ENCODE measurements at places on chromosomes 7 and 10.

DNA sequence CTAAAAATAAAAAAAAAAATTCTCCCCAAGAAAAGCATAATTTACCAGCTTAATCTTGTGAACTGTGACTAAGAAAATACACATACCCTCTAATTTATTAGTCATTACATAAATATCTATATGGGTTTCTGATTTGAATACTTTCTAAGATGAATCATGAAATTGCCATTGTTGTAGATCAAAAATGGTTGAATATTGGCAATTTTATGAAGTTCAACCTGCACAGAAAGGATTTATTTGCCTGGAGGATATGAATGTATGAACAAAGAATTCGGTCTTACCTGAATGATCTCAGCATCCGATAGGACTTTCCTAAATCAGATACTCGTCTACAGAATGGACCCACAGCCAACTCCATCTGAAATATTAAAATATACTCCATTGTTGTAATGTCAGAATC is 61.5 kb downstream of the HBP1 start:
- peaks cover 3% of the 10 kb centered on the region for H3K4me1 ChIP-seq
- no peak overlapping the region for H3K4me3 ChIP-seq
- no peaks in the 10 kb centered on the region for H3K27me3 ChIP-seq
- H3K27ac ChIP-seq: no peak overlapping the region
- DNase-seq: no peak

DNA sequence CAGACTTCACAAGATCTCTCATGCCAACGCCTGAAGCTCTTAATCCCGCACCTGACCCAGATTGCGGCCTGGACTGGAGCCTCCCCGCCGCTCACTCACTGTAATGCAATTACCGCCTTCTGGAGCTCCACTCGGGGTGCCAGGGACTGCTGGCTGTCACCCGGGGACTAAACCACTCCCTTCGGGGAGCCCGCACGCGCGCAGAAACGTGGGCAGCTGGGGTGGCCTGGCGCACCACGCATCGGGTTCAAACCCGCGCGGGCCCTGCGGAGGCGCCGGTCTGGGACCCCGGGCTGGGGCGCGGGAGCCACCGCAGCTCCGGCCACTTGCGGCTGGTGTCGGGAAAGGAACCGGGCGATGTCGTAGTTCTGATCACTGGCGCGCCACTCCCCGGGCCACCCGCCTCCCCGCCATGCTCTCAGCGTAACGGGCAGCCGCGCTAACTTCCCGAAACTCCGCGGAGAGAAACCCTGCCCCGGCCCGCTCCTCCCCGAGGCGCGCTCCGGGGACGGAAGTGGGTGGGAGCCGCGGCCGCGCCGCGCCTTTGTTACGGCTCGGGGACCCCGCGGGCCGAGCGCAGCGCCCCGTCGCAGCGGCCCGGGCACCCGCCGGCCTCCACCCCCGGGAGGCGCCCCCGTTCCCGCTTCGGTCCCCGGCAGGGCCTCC is 100.3 kb upstream of the SVIL start:
- DNase-seq: peak; percentile 54
- no peaks in the 10 kb centered on the region for H3K36me3 ChIP-seq
- H3K4me1 ChIP-seq: peaks cover 11% of the 10 kb centered on the region
- no peaks in the 10 kb centered on the region for H3K27me3 ChIP-seq

DNA sequence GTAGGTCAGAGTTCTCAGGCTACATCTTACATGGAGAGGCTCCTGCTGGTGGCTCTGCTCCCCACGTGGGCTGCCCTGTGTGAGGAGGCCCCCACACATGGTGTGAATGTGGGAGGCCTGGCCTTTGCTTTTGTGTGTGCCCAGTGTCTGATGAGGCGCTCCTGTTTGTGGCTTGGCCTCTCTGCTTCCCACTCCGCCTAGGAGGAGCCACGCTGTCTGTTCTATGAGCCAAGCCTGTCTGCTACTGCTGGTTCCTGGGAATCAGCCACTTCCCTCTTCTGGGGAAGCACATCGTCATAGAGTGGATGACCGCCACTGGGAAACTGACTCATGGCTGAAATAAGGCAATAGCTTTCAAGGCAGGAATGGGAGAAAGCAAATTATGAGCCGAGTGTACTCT is 87.1 kb downstream of the CYP26A1 start:
- DNase-seq: peak; percentile 61
- no peaks in the 10 kb centered on the region for H3K27me3 ChIP-seq
- H3K4me1 ChIP-seq: no peaks in the 10 kb centered on the region
- no peak overlapping the region for H3K27ac ChIP-seq

DNA sequence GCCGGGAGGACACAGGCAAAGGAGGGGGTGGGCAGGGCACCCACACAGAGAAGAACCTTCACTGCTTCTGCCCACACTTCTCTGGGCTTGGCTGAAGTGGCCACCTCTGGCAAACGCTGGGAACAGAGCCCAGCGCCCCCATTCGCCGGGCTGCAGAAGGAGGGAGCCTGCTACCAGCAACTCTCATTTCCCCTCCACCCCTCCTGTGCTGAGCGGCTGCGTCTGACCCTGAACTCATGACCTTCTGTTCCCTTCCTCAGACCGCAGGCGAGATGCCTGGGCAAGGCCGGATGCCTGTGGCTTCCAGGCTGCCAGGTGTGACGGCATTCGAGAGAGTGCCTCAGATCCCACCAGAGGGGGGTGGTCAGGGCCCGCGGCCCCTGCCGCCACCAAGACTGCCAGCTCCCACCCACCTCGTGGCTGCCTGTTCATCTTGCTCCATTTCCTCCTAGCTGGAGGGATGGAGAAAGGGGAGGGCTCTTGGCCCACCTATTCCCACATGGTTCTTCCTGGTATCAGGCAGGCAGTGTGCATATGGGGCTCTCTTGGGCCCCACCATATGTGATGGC is 19.8 kb downstream of the DNAJB12 start:
- H3K4me3 ChIP-seq: no peak overlapping the region
- no peaks in the 10 kb centered on the region for H3K27me3 ChIP-seq
- H3K27ac ChIP-seq: peak overlapping the region; percentile 97
- peak; percentile 98 for DNase-seq
- H3K4me1 ChIP-seq: peaks cover 56% of the 10 kb centered on the region

DNA sequence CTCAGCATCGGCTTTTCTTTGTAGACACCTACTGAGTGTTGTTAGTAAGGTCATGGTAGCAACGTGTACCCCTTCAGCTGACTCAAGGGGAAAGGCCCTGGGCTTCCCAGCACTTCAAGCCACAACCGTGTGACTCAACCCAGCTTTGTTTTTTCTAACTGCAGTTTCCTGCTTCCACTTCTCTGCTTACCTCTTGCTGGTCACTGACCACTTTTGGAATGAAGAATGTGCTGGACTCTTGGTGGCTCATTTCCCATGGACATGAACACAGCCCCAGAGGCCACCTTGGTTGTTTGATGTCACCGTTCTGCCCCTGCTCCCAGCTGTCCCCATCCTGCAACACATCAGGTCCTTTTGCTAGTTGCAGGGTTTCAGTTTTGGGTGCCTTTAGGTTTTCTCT is 69.5 kb upstream of the ZNF438 start:
- peak; percentile 90 for DNase-seq
- H3K27ac ChIP-seq: peak overlapping the region; percentile 83
- H3K4me1 ChIP-seq: peaks cover 25% of the 10 kb centered on the region

DNA sequence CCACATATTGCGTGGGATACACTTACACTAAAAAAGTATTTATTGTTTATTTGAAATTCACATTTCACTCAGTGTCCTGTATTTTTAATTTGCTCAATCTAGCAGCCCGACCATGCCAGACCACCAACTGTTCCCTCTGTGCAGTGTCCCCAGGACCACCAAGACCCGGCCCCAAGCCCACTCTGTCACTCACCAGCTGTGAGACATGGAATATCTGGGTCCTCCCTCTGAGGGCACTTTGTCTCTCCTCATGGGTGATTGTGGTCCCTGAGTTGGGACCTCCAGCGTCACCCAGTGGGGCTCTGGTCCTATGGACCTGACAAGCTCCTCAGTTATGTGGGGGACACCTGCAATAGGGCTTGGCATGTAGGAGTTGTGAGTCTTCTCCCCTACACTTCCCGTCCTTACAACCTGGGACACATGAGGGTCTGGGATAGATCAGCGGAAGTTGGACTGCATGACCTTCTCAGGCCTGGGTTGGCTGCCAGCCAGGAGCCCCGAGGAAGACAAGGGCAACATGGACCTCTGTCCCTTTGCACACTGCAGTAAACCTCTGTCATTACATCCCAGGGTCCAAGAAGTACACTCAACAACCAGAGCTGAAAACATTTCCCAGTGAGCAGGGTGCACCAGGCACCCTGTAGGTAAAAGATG is 12.1 kb downstream of the C10orf71 start:
- H3K4me3 ChIP-seq: no peak overlapping the region
- no peak for DNase-seq
- no peaks in the 10 kb centered on the region for H3K36me3 ChIP-seq

DNA sequence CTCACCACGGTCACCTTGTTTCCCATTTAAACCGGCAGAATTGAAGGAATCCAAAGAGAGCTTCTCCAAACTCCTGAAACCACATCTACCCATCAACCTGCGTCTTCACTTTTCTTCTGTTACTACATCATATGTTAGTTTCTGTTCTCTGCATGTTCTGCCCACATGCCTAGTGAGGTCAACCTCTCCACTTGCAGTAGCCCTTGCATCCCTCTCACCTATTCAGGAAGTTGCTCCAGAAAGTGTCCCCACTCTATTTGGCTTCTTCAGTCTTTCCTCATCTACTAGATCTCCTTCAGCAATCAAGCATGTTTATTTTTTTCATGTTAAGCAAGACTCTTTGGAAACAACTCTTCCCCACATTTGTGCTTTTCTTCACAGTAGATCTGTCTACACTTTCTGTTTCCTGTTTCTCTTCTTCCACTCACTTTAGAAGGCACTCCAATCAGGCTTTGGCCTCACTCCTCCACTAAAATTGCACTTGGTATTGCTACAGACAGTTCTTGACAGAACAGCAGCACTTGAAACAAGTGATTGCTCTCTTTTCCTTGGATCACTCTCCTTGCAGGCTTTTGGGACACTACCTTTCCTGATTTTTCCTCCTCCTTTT is 7.5 kb downstream of the SAMD9L start:
- no peak for DNase-seq
- H3K27ac ChIP-seq: no peak overlapping the region

DNA sequence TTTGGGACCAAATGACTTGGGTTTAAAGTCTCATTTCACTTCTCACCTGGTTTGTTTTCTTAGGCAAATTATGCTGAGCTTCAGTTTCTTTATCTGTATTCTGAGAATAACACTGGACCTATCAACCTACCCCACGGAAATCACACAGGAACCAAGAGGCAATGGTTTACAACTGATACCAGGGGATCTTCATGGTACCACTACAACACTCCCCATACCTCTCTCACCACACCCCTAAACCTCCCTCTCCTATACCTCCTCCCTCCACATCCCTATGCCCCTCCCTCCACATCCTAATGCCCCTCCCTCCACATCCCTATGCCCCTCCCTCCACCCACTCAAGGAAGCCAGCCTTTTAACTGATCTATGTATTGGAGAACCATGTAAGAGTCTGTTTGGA is 9.9 kb downstream of the FAM204A start:
- H3K4me3 ChIP-seq: no peak overlapping the region
- peaks cover 14% of the 10 kb centered on the region for H3K36me3 ChIP-seq
- no peaks in the 10 kb centered on the region for H3K27me3 ChIP-seq
- no peak for DNase-seq
- no peaks in the 10 kb centered on the region for H3K4me1 ChIP-seq
- no peak overlapping the region for H3K27ac ChIP-seq

- no peaks in the 10 kb centered on the region for H3K4me1 ChIP-seq
- no peak overlapping the region for H3K27ac ChIP-seq
- no peaks in the 10 kb centered on the region for H3K27me3 ChIP-seq
- no peaks in the 10 kb centered on the region for H3K36me3 ChIP-seq
Measured at GRCh38 chr7:38451840-38452239, 178.4 kb upstream of the TARP start.

DNA sequence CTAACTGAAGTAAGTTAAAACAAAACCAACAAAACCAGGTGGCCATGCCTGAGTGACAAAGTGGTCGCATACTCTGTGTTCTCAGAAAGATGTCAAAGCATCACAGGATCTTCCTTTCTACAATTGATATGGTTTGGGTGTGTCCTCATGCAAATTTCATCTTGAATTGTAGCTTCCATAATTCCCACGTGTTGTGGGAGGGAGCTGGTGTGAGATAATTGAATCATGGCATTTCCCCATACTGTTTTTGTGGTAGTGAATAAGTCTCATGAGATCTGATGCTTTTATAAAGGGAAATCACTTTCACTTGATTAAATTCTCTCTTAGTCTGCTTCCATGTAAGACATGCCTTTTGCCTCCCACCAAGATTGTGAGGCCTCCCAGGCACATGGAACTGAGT is 465.7 kb downstream of the PCDH15 start:
- no peaks in the 10 kb centered on the region for H3K27me3 ChIP-seq
- H3K27ac ChIP-seq: no peak overlapping the region
- DNase-seq: no peak
- no peaks in the 10 kb centered on the region for H3K36me3 ChIP-seq
- H3K4me1 ChIP-seq: no peaks in the 10 kb centered on the region

GRCh38 chr7:109545686-109546085 is 976.0 kb downstream of the DNAJB9 start:
- no peak overlapping the region for H3K27ac ChIP-seq
- no peaks in the 10 kb centered on the region for H3K27me3 ChIP-seq
- no peaks in the 10 kb centered on the region for H3K36me3 ChIP-seq
- H3K4me3 ChIP-seq: no peak overlapping the region
- DNase-seq: no peak

- H3K27me3 ChIP-seq: no peaks in the 10 kb centered on the region
- H3K36me3 ChIP-seq: peaks cover 42% of the 10 kb centered on the region
Measured at GRCh38 chr10:43647576-43647975, 1.1 kb downstream of the ZNF32 start.

DNA sequence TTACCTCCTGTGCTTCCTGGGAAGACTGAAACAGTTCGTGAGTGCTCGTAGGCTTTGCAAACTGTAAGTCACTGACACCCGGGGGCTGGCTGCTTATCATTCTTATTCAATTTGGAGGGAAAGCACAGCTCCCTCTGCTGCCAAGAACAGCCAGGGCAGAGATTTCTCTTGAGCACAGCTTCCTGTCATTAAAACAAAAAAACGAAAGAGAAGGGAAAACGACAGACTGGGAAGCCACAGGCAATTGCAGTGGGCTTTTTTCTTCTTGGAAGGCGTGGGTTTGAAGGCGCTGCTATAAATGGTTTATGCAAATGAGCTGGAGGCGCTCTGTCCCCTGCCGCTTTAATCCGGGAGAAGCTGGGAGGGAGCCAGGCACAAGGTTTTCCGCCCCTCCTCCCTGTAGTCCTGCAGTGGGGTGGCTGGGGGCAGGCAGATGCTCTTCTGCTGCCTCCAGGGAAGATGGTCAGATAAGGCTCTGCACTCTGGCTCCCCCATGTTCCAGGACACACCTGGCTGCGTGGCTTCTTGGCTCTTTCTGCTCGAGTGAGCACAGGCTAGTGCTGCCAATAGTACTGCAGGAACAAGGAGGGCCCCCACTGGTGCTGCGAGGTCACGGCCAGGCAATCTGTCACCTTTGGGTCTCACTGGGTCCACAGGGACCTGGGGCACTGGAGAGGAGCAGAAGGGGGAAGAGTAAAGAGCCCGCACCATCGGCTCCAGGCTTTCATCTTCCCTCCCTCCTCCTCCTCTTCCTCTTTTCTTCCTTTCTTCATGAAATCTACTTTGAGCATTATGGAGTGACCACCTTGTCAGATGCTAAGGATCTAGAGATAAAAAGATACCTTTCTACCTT is 49.5 kb downstream of the NEURL1 start:
- DNase-seq: peak; percentile 51
- peaks cover 92% of the 10 kb centered on the region for H3K27me3 ChIP-seq
- peak overlapping the region; percentile 38 for H3K4me3 ChIP-seq
- peaks cover 7% of the 10 kb centered on the region for H3K4me1 ChIP-seq
- no peaks in the 10 kb centered on the region for H3K36me3 ChIP-seq
